ENCODE measurements at places on chromosomes 7 and 10.

GRCh38 chr10:22460101-22460500 is 114.8 kb downstream of the SPAG6 start:
- no peak for DNase-seq

GRCh38 chr7:7670490-7670889 is 29.9 kb downstream of the UMAD1 start:
- no peak for DNase-seq

GRCh38 chr10:132684164-132684891 is 101.6 kb downstream of the NKX6-2 start:
- no peak for DNase-seq

DNA sequence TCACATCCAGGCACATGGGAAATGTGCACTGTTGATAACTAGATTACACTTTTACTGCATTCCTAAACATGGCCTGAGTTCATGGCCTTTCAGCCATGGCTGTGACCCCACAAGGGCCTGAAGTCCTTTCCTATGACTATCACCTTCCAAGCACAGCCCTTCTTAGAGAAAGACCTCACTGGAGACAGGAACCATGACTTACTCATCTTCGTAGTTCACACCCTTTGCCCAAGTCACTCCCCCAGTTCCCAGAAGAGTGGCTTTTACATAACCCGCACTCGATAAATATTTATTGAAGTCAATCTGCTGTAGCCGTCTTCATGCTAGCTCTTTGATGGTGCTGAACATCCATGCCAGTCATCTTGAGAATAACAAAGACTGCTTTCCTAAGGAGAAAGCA is 632.5 kb upstream of the NRP1 start:
- DNase-seq: no peak

GRCh38 chr7:143507534-143508055 is 29.9 kb downstream of the TAS2R41 start:
- DNase-seq: no peak

DNA sequence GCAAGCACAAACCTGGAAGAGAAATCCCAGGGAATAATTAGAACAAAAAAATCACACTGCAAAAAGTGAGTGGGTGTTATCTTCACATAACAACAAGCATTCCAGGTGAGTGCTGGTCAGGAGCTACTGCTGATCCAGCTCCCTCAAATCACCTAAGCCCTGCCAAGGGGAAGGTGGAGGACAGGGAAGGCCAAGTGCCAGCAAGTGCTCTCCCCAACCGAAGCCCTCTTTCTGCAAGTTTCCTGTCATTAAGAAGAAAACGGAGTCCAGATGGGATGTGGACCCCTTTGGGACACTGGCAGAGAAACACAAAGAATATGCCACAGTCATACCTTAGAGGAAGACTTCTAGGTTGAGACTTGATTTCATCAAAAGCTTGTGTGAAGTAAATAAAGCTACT is 933.0 kb upstream of the ZNF722 start:
- DNase-seq: no peak

- DNase-seq: no peak
Measured at GRCh38 chr7:91109200-91109599, 155.0 kb upstream of the FZD1 start.

- DNase-seq: peak; percentile 27
Measured at GRCh38 chr7:100676501-100677306, 3.2 kb downstream of the GNB2 start.

DNA sequence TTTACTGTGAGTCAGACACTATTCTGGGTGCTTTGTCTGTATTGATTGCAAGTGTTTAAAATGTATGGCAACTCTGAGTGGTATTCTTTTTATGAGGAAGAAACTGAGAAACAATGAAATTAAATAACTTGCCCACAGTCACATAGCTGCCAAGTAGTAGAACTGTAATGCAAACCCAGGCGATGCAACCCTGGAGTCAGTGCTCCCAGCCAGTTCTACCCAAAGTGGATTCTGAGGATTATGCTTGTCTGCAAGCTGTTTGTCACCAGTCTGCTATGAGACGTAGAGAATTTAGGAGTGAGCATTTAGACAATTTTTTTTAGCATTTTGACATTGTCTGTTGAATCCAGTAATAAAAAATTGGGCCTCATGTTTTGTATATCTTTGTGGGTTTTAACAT is 306.0 kb upstream of the LRGUK start:
- DNase-seq: no peak

DNA sequence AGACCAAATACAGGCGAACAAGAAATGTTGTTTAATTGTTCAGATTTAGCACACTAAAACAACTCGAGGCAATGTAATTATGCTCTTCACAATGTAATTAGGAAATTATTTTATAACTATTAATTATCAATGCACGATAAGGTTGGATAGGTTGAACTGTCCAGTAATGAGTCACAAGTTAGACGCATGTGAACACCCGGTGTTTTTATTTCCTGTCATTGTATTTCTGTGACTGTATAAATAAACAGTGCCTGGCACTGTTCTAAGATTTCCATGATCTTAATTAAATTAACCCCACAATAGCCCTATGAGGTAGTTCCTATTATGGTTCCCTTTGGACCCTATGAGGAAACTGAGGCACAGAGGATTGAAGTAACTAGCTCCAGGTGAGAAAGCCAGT is 26.2 kb downstream of the C10orf105 start:
- no peak for DNase-seq

DNA sequence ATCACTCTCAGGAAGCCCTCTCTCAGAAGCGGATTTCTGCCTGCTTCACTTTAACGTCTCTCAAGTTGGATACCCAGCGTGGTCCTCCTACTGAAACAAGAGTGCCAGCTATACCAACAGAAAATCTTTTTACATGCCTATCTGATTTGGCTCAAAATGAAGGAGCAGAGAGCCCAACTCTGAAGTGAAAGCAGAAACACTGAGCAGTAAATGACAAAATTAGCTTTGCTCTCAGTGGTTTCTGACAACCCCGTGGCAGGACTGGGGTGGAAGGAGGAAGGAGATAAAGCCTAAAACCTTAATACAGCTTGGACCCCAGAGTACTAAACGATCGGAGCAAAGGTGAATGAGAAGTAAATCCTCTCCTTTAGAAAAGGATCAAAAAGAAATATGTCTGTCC is 25.1 kb upstream of the GPR37 start:
- no peak for DNase-seq

GRCh38 chr7:22566176-22566575 is 66.2 kb upstream of the STEAP1B start:
- no peak for DNase-seq

All from left cardiac atrium (tissue), 4 donors.